T-helper 17 cell (primary cell): ENCODE measurements at places on chromosomes 2 and 18. TPM values are rescaled to one million over a fixed set of nuclear protein-coding genes. Genes with fewer than 3 reads are reported as not detected.

CFAP53 gene
- total RNA-seq: 0.70 TPM

ELP2 gene
- 147 TPM for total RNA-seq

- H3K27me3 ChIP-seq: peaks cover 11% of the 10 kb centered on the region
- H3K4me3 ChIP-seq: no peak overlapping the region
- no peaks in the 10 kb centered on the region for H3K4me1 ChIP-seq
These were observed 51.5 kb upstream of the PHLPP1 start for GRCh38 chr18:62663731-62664336.

ALPG gene
- total RNA-seq: not detected

- H3K4me3 ChIP-seq: no peak overlapping the region
- no peaks in the 10 kb centered on the region for H3K27me3 ChIP-seq
These were observed 43.3 kb downstream of the NBAS start for GRCh38 chr2:15517793-15518192.

SPAG16 gene
- 4.1 TPM for total RNA-seq
